Activated CD4-positive, alpha-beta T cell treated with anti-CD3 and anti-CD28 coated beads, Interleukin-2, amount 10 ng/mL, durations not matched to agents 24 days and 14 days (primary cell): ENCODE measurements at places on chromosomes 6 and 20. TPM values are rescaled to one million over a fixed set of nuclear protein-coding genes. Genes with fewer than 3 reads are reported as not detected.

DNA sequence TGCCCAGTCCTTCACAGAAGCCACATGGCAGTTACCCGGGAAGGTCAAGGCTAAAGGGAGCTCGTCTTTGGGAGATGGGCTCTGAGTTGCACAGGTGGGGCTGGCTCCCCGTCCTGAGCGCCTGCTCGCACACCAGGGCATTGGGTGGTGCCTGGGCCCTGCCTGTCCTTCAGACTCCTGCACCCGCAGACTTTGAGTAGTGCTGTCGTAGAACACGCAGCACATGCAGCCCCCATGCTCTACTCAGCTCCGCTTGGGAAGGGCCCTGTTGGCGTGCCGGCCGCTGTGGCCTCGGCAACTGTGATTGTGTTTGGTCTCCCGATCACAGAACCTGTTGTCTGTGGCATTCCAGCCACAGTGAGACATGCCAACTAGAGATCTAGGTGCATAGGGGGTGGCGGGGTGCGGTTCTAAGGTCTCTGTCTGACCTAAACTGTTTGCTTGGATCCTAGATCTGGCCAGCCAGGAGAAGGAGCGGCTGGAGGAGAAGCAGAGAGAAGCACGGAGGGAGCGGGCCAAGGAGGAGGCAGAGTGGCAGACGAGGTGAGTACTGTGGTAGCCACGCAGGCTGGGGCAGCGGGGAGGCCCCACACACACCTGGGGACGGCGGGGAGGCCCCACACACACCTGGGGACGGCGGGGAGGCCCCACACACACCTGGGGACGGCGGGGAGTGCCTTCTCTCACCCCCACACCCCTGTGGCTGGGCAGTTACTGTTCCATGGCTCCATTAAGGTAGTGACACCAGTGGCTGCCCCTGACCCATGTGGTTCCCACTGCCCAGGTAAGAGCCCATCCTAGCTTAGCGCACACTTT lies 11.3 kb upstream of the ADRM1 start:
- no peaks in the 10 kb centered on the region for H3K27me3 ChIP-seq
- no peak for DNase-seq
- H3K4me3 ChIP-seq, result no peak overlapping the region
- H3K4me1 ChIP-seq, result peaks cover 3% of the 10 kb centered on the region
- peaks cover 20% of the 10 kb centered on the region for H3K36me3 ChIP-seq

GRCh38 chr6:162222521-162222920 lies 505.0 kb downstream of the PRKN start:
- no peak for DNase-seq
- no peaks in the 10 kb centered on the region for H3K36me3 ChIP-seq
- H3K27ac ChIP-seq, result no peak overlapping the region
- no peaks in the 10 kb centered on the region for H3K4me1 ChIP-seq

- DNase-seq, result peak; percentile 39
- H3K4me3 ChIP-seq, result no peak overlapping the region
- H3K4me1 ChIP-seq, result no peaks in the 10 kb centered on the region
- H3K36me3 ChIP-seq, result no peaks in the 10 kb centered on the region
- H3K27me3 ChIP-seq, result peaks cover 11% of the 10 kb centered on the region
- H3K27ac ChIP-seq, result no peak overlapping the region
These were observed 1.5 kb downstream of the TREM2 start for GRCh38 chr6:41161380-41161779.

DNA sequence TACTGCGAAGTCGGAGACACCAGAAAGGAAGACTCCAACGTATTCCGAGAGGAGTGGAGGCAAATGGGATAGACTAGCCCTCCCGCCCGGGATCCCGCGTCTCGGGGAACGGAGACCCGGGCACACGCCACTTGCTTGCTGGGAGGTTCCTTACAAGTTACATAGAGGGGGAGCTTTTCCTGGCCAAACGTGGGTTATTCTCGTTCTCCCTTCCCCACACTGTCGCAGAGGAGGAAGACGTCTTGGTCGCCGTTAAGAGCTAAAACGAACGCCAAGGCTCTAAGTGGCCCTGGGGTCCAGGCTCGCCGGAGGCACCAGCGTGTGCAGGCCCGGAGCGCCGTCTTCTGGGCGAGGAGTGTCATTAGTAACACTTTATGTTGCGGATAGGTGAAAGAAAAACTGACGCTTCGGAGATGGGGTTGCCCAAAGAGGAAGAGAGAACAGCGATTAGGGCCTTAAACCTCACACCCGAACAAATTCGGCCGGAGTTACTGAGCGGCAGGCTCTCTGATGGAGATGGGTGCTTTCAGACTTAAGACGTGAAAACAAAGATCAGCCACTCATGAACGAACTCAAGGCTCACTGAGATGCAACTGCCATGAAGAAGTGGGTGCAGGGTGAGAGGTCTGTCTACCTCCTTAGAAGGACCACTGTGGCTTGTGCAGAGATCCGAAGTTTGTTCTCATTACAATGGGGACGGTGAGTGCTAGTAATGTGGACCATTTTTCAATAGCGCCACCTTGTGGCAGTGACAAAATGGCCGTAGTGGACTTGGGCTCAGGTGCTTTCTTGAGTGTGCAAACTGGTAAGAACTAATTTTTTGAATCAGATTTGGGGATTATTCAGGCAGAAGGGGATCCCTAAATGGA lies 11.7 kb upstream of the ZNF311 start:
- H3K27ac ChIP-seq, result peak overlapping the region; percentile 82
- H3K36me3 ChIP-seq, result no peaks in the 10 kb centered on the region
- H3K4me3 ChIP-seq, result peak overlapping the region; percentile 89
- peaks cover 12% of the 10 kb centered on the region for H3K4me1 ChIP-seq

DNA sequence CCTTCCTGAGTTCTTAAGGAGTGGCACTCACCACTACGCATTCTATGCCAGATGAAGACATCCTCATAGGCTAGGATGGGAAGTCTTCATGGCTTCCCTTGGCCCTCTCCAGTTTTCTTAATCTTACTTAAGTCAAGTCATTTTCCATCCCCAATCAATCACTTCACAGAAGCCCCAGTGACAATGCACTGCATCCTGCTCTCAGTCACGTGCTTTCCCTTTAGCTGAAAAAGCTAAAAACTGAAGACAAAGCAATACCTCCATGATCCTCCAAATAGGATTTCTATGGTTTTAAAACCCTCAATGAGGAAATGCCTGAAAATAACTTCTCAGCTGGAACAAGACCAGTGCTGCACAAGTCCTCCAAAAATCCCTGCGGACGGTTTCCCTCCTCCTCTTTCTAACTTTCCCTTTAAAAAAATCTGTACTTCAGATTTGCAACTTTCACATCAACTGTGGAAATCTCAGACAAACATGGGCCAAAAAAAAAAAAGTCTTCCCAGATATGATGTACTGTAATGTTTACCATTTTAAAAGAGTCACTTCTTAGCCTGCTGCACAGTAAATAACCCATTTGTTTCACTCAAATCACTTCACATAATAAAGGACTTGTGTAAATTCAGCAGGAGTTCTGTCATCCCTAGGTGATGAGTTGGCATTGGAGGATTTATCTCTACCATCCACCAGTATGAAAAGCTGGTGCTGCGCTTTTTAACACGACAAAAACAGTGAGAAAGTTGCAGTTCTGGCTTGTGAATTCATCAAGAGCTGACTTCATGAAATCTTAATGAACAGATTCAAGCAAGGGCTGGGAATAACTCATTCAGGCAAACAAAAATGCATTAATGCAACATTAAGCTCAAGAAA lies 590.0 kb upstream of the NOX3 start:
- DNase-seq, result peak; percentile 19
- no peaks in the 10 kb centered on the region for H3K36me3 ChIP-seq
- H3K4me3 ChIP-seq, result no peak overlapping the region
- H3K27ac ChIP-seq, result no peak overlapping the region
- H3K4me1 ChIP-seq, result no peaks in the 10 kb centered on the region

DNA sequence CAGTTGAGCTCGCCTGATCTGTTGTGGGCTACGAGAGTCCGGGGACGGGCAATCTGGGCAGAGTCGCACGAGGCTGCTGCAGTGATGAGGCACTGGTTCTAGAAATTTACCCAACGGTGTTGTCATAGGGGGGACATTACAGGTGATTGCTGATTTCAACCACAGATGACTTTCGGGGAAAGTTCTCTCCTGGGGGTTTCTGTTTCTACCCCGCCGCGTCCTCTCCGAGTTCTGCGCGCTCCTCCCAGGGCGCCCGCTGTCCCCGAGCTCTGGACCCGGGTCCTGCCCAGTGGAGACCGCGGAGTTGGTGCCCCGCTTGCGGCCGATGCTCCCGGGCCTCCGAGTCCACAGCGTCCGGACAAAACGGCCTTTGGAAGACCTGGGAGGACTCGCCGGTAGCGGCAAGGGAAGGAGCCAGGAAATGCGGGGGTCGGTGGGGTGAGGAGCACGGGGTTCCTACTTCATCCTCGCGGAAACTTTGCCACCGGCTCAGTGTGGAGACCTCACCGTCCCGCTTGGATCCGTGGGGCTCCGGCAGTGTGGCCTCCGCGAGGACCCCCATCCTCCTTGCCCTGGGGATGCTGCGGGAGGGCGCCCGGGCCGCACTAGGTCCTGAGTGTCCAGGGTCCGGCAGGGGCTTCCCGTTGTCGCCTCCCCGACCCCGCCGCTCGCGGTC lies 12.3 kb upstream of the RAET1L start:
- H3K4me3 ChIP-seq, result peak overlapping the region; percentile 44
- no peaks in the 10 kb centered on the region for H3K36me3 ChIP-seq
- DNase-seq, result no peak
- H3K4me1 ChIP-seq, result peaks cover 8% of the 10 kb centered on the region
- H3K27me3 ChIP-seq, result peaks cover 82% of the 10 kb centered on the region
- H3K27ac ChIP-seq, result no peak overlapping the region

The GHRH gene
- not detected in 2 replicates for total RNA-seq

The BPIFB2 gene
- not detected in 2 replicates for total RNA-seq
